ENCODE measurements at places on chromosomes 6 and 20. TPM values are rescaled to one million over a fixed set of nuclear protein-coding genes. Genes with fewer than 3 reads are reported as not detected.

DSN1 gene
- 16.8 TPM for total RNA-seq

WFDC12 gene
- total RNA-seq: not detected

OR2J2 gene
- total RNA-seq: not detected

ADGRG6 gene
- 33.2 TPM for total RNA-seq

MYB gene
- 0.43 TPM for total RNA-seq

TRIM10 gene
- not detected for total RNA-seq

Data from fibroblast of villous mesenchyme (primary cell).